Dermis microvascular lymphatic vessel endothelial cell (primary cell): ENCODE measurements at places on chromosomes 16 and 17. TPM values are rescaled to one million over a fixed set of nuclear protein-coding genes. Genes with fewer than 3 reads are reported as not detected.

The ACBD4 gene
- 3.4 and 4.1 TPM in 2 replicates for total RNA-seq

The MEOX1 gene
- 0.51 and 1.0 TPM in 2 replicates for total RNA-seq

The TRIM72 gene
- not detected in 2 replicates for total RNA-seq

The FMNL1 gene
- 2.6 and 2.9 TPM in 2 replicates for total RNA-seq

The JUP gene
- total RNA-seq: 207 and 483 TPM in 2 replicates

The RRAD gene
- 0.25 and 1.0 TPM in 2 replicates for total RNA-seq

The SYCE1L gene
- total RNA-seq: 1.6 and 2.1 TPM in 2 replicates
